HFF-Myc (cell line): ENCODE measurements at places on chromosomes 3 and 15.

DNA sequence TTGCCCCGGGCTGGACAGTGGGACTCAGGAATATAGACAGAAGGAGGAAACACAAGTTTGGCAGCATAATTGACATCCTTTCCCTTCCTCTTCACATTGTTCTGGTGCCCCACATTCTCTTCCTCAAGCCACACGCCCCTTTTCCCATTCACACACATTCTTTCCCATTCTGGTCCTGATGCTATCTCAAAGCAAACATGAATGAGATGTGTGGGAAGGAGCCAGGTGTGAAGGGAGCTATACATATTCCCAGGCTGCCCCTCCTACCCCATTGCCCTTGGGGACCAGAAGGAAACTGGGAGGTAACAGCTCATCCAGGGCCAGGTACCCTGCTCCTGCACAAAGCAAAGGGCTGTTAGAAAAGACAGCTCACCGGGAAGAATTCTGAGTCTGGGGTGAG, 23.4 kb upstream of the CLK3 start:
- DNase-seq = no peak

- DNase-seq = peak; percentile 69
Observed at GRCh38 chr3:37183375-37183831, 9.0 kb upstream of the LRRFIP2 start.

GRCh38 chr3:131772269-131773026, 262.4 kb downstream of the CPNE4 start:
- no peak for DNase-seq

GRCh38 chr3:113421082-113421481, 20.2 kb downstream of the CFAP44 start:
- DNase-seq = no peak

- DNase-seq = no peak
Observed at GRCh38 chr15:98899272-98900021, 108.1 kb downstream of the PGPEP1L start.

DNA sequence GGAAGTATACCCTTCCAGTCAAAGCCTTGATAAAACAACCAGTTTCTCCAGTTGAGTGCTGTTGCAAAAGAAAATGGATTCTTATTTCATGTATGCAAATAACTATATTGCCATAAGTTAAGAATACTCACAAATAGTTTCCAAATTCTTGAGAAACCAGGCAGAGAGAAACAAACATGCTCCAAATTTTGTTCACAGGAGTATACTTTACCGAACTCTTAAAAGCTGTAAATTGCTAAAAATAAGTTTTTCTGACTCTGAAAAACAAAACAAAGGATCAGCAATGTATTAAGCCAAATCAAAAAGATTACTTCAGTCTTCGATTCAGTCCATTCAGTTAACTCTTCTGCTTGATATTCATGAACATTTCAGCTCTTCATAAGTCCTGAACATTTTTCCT, 646.5 kb downstream of the MCTP2 start:
- DNase-seq = no peak

- no peak for DNase-seq
Observed at GRCh38 chr15:101100593-101101442, 151.0 kb downstream of the CHSY1 start.

DNA sequence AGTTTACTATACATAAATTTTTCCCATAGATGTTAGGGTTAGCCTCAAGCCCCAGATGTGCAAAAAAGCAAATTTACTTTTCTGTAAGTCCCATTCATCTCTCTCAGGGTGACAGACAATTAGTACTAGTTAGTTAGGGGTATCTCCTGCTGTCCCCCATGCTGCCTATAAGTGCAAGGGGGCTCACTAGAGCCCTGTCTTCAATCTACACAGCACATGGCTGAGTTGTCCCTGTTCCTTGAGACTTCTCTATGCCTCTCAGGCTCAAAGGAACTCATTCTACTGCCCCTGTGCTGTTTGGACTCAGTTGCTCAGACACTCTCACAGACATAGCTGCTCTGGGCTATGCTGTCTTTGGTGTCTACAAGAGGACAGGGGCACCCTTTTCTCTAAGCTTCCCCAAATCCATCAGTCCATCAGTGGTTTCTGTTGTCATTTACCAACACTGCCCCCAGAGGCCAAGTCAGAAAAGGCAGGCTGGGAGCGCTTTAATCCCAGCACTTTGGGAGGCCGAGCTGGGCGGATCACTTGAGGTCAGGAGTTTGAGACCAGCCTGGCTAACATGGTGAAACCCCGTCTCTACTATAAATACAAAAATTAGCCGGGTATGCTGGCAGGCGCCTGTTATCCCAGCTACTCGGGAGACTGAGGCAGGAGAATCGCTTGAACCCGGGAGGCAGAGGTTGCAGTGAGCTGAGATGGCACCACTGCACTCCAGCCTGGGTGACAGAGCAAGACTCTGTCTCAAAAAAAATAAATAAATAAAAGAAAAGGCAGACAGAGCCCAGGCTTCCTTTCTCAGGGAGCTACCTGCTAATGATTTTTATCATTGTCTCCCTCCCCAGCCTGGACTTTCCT, 31.4 kb upstream of the PRTG start:
- no peak for DNase-seq

GRCh38 chr15:73767806-73768501, 14.8 kb upstream of the INSYN1 start:
- no peak for DNase-seq

DNA sequence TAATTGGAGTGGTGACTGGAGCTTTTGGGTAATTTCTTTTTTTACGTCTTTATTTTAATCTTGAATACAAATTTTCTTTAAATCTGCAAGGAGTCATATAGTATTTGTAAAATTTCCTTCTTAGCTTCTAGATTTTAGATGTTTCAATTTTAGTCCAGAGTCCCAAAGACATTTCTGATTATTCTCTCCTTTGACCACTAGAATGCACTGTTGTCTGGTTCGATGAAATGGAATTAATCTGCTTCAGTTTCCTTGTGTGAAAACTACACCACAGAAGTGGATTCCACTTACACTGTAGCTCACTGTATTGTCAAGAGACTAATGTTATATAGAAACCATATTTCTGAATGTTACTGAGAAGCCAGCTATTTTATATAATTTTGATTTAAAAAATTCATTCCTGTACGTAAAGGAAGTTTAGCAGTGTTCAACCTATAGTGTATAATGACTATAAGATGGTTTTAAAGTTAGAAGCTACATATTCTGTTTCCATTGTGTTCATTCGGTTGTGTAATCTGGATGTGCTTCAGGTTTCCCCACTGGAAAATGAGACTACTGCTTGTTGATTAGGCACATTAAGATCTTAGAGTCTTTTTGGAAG, 6.1 kb downstream of the GRAMD1C start:
- no peak for DNase-seq

GRCh38 chr15:29107291-29107890, 162.2 kb downstream of the NSMCE3 start:
- DNase-seq = no peak
